Brain (organoid and tissue), 16 donors: ENCODE measurements at places on chromosomes 5 and 9. TPM values are rescaled to one million over a fixed set of nuclear protein-coding genes. Genes with fewer than 3 reads are reported as not detected.

The SCGB3A1 gene
- 0.83 TPM for polyA plus RNA-seq

The GFPT2 gene
- polyA plus RNA-seq: 3.2 TPM

The WNK2 gene
- polyA plus RNA-seq: 70.2 TPM

The QRFP gene
- polyA plus RNA-seq: not detected

The LCP2 gene
- polyA plus RNA-seq: 2.6 TPM

The KIF4B gene
- polyA plus RNA-seq: not detected

The CPLANE1 gene
- polyA plus RNA-seq: 4.0 TPM

The GFI1B gene
- not detected for polyA plus RNA-seq

The OBP2B gene
- polyA plus RNA-seq: not detected

The IRX1 gene
- not detected for polyA plus RNA-seq

The SCGB3A2 gene
- polyA plus RNA-seq: not detected

The CARD6 gene
- polyA plus RNA-seq: 0.54 TPM

The CTXN3 gene
- polyA plus RNA-seq: 3.0 TPM

The CARD19 gene
- polyA plus RNA-seq: 53.1 TPM

The SPOCK1 gene
- 134 TPM for polyA plus RNA-seq

The CDX1 gene
- polyA plus RNA-seq: not detected

The ANKDD1B gene
- polyA plus RNA-seq: not detected

The FCN2 gene
- not detected for polyA plus RNA-seq

The C5orf24 gene
- 13.4 TPM for polyA plus RNA-seq

The SLC31A2 gene
- polyA plus RNA-seq: 35.5 TPM

The NR2F1 gene
- polyA plus RNA-seq: 356 TPM

The SOX30 gene
- not detected for polyA plus RNA-seq

The APBA1 gene
- 13.5 TPM for polyA plus RNA-seq

The SV2C gene
- polyA plus RNA-seq: 0.53 TPM

The SLC24A2 gene
- polyA plus RNA-seq: 9.2 TPM

The SPINK7 gene
- polyA plus RNA-seq: not detected

The SLC25A2 gene
- polyA plus RNA-seq: not detected

The OCLN gene
- 4.2 TPM for polyA plus RNA-seq

The TMEM267 gene
- polyA plus RNA-seq: 4.2 TPM

The LHX2 gene
- polyA plus RNA-seq: 283 TPM

The LHX3 gene
- 1.6 TPM for polyA plus RNA-seq

The PCDHGA6 gene
- polyA plus RNA-seq: 2.4 TPM

The PRLR gene
- 0.07 TPM for polyA plus RNA-seq

The CATSPER3 gene
- 0.41 TPM for polyA plus RNA-seq

The SEMA4D gene
- 91.5 TPM for polyA plus RNA-seq

The ECM2 gene
- polyA plus RNA-seq: 1.3 TPM

The SPINK13 gene
- polyA plus RNA-seq: not detected

The NOXA1 gene
- polyA plus RNA-seq: 7.3 TPM

The OMD gene
- 0.34 TPM for polyA plus RNA-seq

The WDR31 gene
- 7.2 TPM for polyA plus RNA-seq

The CSF1R gene
- polyA plus RNA-seq: 13.2 TPM

The SPAG8 gene
- polyA plus RNA-seq: 3.3 TPM

The KCNT1 gene
- 3.2 TPM for polyA plus RNA-seq

The TNFSF8 gene
- 0.27 TPM for polyA plus RNA-seq

The PWWP2A gene
- 7.1 TPM for polyA plus RNA-seq

The EQTN gene
- polyA plus RNA-seq: not detected

The SLC36A1 gene
- polyA plus RNA-seq: 6.8 TPM

The ELOVL7 gene
- 6.5 TPM for polyA plus RNA-seq

The C9orf153 gene
- not detected for polyA plus RNA-seq

The DOK3 gene
- polyA plus RNA-seq: 1.8 TPM

The SLC46A2 gene
- polyA plus RNA-seq: not detected

The AOPEP gene
- 26.0 TPM for polyA plus RNA-seq

The GTF2H2C gene
- 11.7 TPM for polyA plus RNA-seq

The CDO1 gene
- polyA plus RNA-seq: 8.0 TPM

The PCDHA9 gene
- polyA plus RNA-seq: not detected

The STPG3 gene
- not detected for polyA plus RNA-seq

The MARCOL gene
- not detected for polyA plus RNA-seq

The PCDHA1 gene
- 0.61 TPM for polyA plus RNA-seq

The IFNK gene
- polyA plus RNA-seq: not detected

The APC gene
- polyA plus RNA-seq: 9.2 TPM
